ENCODE measurements at places on chromosomes 16 and 17. TPM values are rescaled to one million over a fixed set of nuclear protein-coding genes. Genes with fewer than 3 reads are reported as not detected.

DNA sequence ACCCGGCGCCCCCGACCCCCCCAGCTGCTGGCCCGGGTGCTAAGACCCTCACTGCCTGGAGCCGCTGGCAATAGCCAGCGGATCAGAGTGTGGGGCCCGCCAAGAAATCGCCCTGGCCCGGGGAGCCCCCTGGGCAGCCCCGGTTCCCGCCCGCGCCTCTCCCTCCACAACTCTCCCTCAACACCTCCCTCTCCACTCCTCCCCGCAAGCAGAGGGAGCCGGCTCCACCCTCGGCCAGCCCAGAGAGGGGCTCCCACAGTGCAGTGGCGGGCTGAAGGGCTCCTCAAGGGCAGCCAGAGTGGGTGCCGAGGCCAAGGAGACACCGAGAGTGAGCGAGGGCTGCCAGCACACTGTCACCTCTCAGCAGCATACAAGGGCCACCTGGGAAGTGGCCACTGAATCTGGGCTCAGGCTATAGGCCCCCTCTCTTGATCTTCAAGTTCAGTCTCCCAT, 385.5 kb downstream of the SEC14L1 start:
- DNase-seq = no peak

DNA sequence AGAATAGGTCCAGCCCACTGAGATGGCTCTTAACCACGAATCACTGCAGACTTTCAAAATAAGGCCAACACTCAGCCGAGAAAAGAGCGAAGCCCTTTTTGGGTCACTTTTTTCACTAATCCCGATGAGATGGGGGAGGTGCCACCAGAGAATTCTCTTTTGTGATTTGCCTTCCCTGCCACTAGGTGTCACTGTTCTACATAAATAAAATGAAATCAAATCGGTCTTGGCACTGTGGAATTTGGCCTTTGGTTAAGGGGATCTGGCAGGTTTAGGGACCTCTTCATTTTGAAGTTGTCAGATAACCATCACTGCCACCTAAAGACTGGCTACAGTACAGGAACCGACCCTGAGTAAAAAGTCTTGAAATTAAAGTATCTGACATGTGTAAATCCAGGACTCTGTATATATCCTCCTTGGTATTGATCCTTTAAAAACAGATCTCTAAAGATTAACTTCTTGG, 147.0 kb downstream of the HS3ST4 start:
- peak; percentile 12 for DNase-seq

- DNase-seq = peak; percentile 78
These were observed 964 bp upstream of the FAAP100 start for GRCh38 chr17:81553018-81553615.

Gene SNX20
- total RNA-seq = not detected

Gene PIGS
- total RNA-seq = 64.2 TPM

Gene CCL8
- total RNA-seq = not detected

DNA sequence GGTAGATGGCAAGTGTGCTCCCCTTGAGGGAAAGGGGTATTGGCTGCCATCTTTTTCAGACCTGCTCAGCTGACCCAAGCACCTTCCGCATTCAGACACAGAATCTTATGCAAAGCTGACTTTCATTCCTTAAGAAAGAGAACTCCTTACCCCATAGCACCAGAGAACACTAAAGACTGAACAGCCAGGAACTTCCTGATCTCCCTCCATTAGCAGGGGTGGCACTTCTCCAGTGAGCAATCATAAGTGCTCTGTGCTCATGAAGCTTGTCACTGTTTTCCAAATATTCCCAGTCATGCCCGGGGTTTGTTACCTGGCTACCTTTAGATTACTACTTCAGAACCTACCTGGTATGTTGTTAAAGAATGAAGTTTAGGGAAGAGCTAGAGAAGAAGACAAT, 11.9 kb downstream of the HSD17B2 start:
- no peak for DNase-seq

DNA sequence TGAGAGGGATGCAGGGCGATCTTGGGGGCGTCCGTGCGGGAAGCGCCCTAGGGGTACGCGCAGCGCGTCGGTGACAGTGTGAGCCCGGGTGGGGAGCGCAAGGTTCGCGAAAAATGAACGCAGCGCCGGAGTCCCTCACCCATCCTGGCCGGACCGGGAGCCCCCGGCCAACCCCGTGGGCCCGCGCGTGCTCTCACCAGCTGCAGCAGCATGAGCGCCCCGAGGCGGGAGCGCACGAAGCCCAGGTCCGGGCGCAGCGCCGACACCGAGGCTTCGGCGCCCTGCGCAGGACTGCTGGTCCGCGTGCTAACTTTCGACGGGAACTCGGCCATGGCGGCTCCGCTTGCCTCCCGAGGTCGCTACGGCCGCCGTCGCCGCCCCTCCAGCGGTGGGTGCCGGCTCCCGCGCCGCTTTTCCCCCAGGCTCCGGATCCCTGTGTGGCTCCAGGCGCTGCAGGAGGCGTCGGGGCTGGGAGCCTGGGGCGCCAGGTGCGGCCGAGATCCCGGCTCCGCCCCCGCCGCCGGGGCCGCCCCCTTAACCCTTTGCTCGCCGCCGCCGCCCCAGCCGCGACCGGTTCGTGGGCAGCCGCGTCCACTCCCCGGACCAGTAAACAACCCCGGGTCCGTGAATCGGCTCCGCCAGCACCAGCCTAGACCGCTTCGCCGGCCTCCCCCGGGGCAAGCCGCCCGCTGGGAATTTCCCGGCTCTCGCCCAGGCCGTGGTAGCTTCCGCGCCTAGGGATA, at the start of gene PLLP:
Gene PLLP, minus strand, starts transcription at position 464 of the 743 bp plus-strand sequence. Its CDS starts 132 bp downstream, at position 332.
- DNase-seq = no peak

DNA sequence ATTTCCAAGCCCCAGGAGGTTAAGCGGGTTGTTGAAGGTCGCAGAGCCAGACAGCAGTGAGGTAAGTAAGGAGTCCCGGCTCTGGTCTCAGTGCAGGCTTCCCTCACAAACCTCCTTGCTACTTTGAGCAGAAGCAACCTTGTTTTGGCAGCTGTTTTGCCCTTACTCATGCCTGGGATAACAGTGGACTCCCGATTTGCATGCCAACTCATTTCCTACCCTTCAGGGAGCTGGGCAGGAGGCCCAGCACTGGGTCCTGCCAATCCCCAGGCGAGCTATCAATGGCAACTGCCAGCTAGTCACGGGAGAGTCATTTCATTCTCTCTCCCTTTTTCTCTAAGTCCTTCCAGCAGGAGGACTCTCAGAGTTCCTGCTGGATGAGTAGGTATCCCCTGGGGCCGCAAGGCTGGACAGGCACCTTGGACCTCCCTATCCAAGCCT, 72.0 kb upstream of the KSR1 start:
- peak; percentile 71 for DNase-seq

DNA sequence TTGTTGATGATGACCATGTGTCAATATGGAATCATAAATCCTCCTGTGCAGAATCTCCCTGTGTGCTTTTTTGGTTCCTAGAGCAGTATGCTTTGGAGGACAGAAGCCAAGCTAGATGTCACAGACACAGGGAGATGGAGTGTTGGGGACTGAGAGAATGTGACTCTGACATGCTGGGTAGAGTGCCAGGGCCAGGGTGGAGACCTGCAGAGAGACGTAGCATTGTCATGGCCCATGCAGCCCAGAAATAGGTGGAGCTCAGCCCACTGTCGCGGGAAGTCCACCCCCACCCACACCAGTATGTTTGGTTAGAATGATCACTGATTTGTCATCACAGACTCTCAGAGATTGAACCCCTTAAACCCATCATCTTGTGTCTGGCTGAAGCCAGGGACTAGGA, 39.2 kb upstream of the ADCY7 start:
- DNase-seq = no peak

- no peak for DNase-seq
These were observed 42.9 kb upstream of the TEKT3 start for GRCh38 chr17:15384142-15384787.

Gene TPSD1
- total RNA-seq = not detected

DNA sequence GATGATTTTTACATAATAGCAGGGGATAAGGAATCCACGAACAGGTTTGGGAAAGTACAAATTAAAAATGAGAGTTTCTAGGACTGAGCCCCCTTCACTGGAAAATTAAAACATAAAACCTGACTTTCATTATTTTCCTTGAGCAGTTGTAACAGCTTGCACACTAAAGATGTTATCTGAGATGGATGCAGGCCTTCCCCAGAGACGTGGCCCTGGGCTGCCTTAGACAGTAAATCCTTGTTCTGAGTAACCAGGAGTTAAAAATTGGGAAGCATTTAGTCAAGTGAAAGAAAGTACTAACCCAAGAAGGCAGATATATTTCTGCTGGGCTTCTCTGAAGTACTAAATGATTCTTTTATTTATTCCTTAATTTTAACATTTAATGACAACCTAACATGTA, 432.2 kb upstream of the KIF2B start:
- no peak for DNase-seq

- no peak for DNase-seq
These were observed 211.9 kb downstream of the NTN1 start for GRCh38 chr17:9233271-9233599.

Data from PC-9 (cell line).